HT-29 (cell line): ENCODE measurements at places on chromosomes 11 and 22. TPM values are rescaled to one million over a fixed set of nuclear protein-coding genes. Genes with fewer than 3 reads are reported as not detected.

- no peak for DNase-seq
Measured at GRCh38 chr11:36121054-36121453, 168.2 kb downstream of the COMMD9 start.

GRCh38 chr11:63023841-63024648 lies 8.4 kb upstream of the SLC22A8 start:
- peak; percentile 89 for DNase-seq

DNA sequence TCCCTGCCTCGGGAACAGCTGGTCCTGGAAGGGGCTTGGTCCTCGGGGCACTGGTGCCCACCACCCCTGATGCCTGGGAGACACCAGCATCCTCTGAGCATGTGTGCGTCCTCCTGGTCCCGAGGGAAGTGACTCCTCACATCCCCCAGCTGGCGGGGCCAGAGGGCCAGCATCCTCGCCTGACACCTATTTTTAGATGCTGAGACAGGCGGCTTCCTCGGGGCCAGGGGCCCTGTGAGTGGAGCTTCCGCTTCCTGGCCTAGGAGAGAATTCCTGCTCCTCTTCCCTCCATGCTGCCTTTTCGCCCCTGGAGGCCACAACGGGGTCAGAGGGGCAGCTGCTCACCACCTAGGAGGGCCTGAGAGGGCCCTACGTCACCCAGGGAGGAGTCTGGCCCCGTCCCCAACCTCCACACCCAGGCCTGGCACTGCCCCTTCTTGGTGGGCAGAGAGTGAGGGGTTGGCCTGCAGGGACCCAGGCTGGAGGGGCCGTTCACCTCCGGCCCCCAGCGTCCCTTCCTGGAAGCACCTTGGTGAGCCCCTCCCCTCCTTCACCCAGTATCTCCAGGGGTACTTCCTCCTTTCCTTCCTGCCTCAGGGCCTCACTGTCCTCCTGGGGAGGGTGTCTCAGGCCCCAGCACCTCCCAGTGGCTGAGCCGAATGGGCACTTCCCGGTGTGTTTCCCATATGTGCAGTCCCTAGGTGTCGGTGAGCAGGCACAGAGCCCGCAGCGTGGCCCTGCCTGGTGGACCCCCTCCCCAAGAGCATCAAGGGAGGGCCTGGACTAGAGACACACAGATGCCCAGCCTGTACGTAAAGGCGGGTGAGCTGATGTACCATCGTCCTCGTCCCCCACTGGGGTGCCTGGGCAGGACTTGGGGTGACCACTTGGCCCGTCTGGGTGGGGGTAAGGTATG lies 6.1 kb downstream of the CD81 start:
- DNase-seq = no peak

DNA sequence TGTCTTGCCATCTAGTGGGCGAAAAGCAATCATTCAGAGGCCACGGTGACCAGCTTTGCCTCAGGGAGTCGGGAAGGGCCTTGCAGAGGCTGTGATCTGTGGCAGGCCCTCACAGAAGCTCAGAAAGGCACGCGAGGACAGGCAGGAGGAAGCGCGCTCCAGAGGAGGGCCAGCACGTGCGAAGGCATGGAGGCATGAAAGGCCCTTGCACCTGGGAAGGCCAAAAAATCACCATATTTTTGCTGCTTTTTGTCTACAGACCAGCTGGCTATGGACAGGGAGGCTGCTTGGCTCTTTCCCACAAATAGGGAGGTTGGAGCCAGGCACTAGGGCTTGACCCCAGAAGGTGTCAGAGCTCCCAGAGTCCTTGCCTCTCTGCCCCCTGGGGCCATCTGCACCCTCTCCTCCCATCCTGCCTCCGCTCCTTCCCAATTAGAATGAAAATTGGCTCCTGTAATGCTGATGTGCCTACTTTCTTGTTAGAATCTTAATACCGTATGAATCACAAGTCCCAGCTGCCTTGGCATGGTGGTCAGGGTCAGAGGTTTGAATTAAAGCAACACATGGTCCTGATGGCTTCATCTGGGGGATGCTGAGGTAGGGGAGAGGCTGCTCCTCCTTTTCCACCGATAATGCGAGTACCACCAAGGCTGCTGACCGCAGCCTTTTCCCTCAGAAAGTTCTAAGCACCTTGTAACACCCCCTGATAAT lies 69.1 kb downstream of the FEZ1 start:
- no peak for DNase-seq

DNA sequence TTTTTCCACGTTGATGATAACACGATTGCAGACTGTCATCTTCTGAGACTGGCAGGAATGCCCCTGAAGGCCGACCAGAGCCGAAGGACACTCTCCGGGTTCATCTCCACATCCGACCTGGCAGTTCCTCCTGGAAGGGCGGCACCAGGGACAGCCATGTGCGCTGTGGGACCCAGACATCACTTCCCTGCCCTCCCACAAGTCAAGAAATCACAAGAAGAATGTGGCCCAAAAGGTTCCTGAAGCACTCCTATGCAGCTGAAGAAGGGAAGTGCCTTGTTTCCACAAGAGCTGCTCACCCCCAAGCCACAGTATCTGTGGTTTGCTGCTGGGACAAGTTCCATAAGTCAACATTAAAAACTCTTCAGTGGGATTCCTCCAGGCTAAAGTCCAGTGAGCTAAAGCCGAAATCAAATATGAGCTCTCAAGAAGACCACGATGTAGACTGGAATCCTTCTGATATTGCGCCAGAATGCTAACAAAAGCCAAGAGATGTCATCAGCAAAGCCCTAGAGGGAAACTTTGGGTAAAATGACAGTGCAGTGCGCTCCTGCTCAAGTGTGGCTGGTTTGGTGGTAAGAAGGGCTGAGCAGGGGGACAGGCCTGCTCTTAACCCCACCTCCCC lies 21.2 kb downstream of the PACSIN2 start:
- no peak for DNase-seq

DNA sequence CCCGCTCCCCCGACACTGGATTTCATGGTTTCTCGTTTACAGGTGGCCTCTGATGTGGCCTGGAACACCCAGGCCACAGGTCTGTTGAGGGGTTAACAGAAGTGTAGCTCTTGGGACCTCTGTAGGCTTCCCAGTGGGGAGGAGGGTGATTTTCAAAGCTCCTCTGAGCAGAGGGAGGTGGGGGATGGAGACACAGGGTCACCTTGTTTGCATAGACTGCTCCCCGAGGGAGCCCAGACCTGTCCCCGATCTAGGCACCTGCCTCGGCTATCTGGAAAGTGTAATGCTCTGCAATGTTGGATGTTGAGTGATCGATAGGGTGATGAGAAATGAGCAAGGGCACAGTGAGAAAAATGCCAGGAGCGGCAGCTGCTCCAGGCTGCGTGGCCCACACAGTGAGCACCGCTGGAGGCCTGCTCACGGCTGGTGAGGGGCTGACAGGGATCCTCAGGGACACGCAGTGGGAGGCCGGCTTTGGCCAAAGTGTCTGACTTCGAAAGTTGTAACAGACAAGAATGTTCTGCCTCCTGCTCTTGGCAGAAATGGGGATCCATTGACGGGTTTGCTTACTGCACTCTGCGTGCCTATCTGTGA lies 594.1 kb downstream of the BRD1 start:
- DNase-seq = no peak

DNA sequence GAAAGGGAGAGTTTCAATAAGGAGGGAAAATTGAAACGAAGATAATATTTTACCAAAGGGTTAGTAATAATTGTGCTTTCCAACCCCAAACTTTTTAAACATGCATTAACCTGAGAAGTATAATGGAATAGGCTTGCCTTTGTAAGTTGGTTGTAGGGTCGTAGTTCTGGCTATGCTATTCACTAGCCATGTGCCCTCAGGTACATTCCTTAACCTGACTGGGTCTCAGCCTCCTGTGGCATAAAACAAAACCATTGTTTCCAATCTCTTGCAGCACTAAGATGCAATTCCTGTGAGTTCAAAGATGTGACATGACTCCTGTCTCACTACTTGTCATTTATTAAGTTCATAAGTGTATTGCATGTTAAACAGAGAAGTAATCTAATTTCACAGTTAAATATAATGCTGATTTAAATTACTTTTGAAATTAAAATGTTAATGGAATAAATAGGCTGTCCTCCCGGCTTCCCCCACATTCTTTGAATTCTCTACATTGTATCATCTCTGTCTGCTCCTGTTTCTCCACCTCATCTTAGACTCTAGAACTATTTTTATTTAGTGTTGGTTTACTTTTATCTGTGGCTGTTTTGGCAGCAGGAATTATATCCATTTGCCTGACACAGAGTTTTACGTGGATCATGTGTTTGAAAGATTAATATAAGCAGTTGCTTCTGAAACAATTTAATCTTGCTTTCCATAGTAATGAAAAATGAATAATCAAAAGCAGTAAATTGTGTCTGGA lies 216.3 kb downstream of the FAT3 start:
- DNase-seq = no peak

- no peak for DNase-seq
Measured at GRCh38 chr22:35361001-35361558, 19.8 kb upstream of the HMOX1 start.

- no peak for DNase-seq
Measured at GRCh38 chr11:92557879-92558278, 333.3 kb downstream of the FAT3 start.

GRCh38 chr22:24325105-24325757 lies 54.6 kb downstream of the SPECC1L start:
- peak; percentile 44 for DNase-seq

- no peak for DNase-seq
Measured at GRCh38 chr22:24007253-24008021, 2.2 kb upstream of the GSTT4 start.

DNA sequence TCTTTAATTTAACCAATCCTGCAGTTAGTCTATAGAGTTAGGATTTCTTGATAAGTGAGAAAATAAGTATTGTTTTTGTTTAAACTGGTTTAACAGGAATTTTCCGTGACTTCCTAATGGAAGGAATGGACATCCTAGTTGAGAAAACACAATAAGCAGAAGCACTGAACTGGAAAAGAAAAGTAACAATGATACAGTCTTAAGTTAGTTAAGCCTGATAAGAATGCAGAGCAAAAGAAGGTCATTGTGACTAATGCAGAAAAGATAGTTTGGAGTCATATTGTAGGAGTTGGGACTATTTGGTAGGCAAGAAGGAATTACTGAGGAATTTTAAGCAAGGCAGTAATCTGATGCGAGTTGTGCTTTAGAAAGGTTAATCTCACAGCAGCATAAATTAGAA lies 11.7 kb downstream of the RNF141 start:
- no peak for DNase-seq

GRCh38 chr11:43691806-43692205 lies 11.3 kb downstream of the HSD17B12 start:
- no peak for DNase-seq

DNA sequence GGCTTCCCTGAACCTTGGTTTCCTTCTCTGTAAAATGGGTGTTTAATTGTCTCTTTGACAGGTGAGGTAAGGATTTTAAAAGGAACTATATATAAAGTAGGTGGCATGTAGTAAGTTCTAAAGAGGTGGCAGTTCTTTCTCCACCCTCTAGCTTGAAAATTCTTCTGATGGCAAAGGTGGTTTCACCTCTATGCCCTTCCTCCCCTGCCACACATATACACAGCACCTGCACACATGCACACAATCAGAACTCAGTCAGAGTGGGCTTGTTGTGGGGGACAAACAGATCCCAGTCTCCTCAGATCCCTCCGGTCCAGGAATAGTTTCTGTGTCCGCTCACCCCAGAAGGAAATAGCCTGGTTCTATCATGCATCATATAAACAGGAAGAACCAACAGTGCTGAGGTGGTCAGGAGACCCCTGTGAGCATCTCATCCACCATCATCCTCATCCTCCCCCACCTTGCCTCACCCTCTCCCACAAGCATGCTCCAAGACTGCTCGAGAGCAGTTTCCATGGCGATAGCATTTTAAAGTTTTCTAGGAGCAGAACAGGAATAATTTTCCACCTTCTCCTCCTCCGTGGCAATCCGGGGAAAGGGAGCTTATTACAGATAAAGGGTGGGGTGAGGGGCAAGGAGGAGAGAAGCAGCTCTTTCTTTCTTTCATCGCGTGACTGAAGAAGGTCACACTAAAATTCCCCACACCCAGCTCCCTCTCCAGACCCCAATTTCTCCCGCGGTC lies 123.6 kb downstream of the CHST1 start:
- DNase-seq = no peak

GRCh38 chr22:25663654-25664053 lies 78.3 kb upstream of the MYO18B start:
- no peak for DNase-seq

- DNase-seq = no peak
Measured at GRCh38 chr22:26406118-26406517, 22.9 kb upstream of the ASPHD2 start.

DNA sequence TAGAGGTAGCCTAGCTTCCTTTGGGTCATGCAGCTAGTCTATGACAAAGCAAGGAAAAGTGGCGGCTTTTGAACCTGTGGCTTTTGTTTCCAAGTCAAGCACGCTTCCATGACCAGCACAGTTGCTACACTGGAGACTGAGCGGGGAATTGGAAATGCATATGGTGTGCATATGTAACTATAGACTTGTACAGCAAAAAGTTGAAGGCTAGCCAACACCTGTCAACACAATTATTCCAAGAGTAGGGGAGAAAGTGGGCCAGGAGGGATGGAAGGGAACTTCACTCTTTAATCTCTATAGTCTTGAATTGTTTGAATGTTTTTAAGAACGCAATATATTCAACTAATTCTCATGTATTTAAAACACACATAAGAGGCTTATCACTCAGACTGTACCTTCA lies 218.5 kb upstream of the CADM1 start:
- DNase-seq = no peak

- DNase-seq = peak; percentile 45
Measured at GRCh38 chr11:64877390-64878222, 815 bp downstream of the EHD1 start.

- no peak for DNase-seq
Measured at GRCh38 chr22:37503850-37504249, 15.4 kb downstream of the CARD10 start.

- DNase-seq = no peak
Measured at GRCh38 chr22:37112084-37112728, 2.7 kb upstream of the TMPRSS6 start.

DNA sequence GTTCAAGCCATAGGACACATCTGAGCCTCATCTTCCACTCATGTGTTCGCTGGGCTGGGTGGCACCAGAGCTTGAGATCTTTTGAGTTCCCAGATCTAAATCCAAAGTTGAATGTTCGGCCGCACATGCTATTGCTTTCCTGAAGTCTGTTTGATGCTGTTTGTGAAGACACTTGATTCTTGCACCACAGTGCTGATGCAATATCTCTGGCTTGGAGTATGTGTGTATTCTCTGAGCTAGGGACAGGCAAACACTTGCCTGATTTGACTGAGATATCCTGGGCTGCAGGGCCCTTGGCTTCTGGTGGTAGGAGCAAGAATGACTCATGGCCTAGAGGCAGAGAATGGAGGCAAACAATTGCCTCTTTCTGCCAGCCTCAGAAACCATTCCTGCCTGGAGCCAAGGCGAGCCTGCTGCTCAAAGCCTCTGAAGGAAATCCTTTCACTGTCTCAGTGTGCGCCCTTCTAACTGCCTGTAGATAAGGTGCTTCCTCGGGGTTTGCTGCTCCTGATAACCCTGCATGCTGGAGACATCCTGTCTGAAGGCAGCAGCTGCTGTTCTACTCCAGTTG lies 73.0 kb downstream of the CYB5R2 start:
- DNase-seq = peak; percentile 73

CACNA1I gene
- 0.03 TPM in 1 of 2 replicates, not detected in the other for total RNA-seq

NLRP10 gene
- not detected in 2 replicates for total RNA-seq

NAALAD2 gene
- total RNA-seq = not detected in 2 replicates

MPZL2 gene
- 24.3 and 30.4 TPM in 2 replicates for total RNA-seq

SCGB1D2 gene
- total RNA-seq = not detected in 2 replicates

CCDC87 gene
- 0.79 and 1.3 TPM in 2 replicates for total RNA-seq
